ENCODE measurements at places on chromosomes 7 and 10.

GRCh38 chr10:19325581-19325980 is 277.0 kb downstream of the MALRD1 start:
- no peak for DNase-seq

GRCh38 chr7:116446212-116446855 is 53.2 kb upstream of the CAV2 start:
- no peak for DNase-seq

DNA sequence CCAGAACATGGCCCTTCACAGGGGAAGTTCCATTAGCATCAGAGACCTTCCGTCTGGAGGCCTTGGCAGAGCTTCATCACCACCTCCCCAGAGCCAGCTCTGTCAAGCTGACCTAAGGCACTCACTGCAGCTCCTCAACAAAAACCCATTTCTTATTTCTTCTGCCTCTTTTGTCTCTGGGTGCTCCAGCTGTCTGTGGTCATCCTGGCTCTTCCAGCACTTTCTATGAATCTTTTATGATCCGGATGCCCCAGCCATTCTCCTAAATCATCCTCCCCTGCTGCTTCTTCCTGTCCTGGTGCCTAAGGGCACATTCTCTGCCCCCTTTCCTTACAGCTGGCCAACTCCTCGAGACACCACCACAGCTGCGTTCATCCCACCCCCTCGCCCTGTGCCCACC is 171.7 kb upstream of the INSYN2A start:
- no peak for DNase-seq

GRCh38 chr7:6558837-6559236 is 7.6 kb upstream of the GRID2IP start:
- DNase-seq, result no peak

DNA sequence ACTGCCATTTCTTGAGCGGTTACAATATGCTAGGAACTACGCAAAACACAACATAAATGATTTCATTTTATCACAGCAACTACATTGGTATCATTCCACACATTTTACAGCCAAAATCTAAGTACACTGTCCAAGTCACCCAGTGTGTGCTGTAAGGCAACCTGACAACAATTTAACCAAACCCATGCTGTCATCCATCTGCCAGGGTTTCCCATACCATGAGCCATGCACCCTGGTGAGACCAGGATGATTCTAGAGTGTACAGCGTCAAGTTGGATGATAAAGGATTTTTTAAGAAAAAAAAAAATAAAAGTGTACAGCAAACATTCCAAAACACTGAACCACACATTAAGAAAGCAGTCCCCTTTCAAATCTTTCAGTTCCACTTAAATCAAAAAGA is 52.9 kb downstream of the PIK3AP1 start:
- no peak for DNase-seq

- DNase-seq, result no peak
Measured at GRCh38 chr10:125691160-125691981, 8.4 kb upstream of the TEX36 start.

DNA sequence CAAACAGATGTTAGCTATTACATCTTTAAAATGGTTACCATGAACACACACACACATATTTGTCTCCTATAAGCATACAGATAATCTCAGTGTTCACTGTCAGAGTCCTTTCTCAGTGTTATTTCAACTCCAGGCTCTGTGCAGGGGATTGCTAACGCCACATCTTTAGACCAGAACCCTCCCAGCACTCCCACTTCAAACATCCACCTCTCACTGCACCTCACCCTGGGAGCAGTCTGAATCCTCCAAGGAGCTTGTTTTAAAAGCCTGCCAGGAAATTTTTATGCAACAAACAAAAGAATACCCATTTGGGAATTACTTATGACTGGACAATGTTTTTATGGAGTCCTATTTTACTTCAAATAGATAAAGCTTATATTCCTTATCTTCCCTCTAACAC is 107.4 kb downstream of the PARD3 start:
- DNase-seq, result no peak

DNA sequence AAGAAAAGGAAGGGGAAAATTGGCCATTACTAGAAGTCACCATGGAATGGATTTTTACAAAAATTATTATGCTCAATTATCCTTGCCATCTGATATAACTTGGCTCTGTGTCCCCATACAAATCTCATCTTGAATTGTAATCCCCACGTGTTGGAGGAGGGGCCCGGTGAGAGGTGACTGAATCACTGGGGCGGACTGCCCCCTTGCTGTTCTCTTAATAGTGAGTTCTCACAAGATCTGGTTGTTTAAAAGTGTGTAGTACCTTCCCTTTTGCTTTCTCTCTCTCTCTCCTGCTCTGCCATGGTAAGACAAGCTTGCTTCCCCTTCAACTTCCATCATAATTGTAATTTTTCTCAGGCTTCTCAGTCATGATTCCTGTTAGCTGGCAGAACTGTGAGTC is 1023.6 kb downstream of the XPNPEP1 start:
- no peak for DNase-seq

DNA sequence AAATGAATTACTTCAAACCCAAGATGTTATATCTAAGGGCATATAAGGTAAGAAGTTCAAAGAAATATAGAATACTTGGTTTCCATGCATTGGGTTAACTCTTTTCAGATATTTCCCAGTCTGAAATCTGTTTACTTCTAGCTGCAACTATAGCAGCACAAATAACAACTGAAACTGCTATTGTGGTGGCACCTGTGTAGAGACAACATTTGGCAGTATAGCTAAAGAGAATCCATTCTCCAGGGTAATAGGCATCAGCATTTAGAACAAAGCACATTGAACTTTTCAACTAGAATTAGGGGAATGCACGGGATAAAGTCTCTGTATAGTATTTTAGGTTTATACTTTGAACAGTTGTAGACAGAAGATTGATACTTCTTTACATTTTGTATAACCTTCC is 19.7 kb upstream of the CALCR start:
- no peak for DNase-seq

DNA sequence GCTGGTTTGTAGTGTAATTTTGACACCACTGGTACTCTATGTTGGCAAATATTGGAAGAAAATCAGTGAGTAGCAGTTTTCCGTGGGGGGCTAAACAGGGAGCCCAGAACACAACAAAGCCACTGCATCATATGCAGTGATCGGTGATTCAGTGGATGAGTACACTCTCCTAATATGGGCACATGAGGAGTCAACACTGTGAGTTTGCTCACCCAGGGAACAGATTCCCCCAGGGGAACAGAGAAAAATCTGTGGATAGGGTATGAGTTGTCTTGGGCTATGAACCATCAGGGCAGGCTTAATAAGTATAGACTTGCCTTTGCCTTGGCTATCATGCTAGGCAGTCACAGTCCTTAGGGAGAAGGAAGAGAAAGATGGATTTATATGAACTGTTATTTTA is 227.7 kb upstream of the SEMA3E start:
- DNase-seq, result no peak

DNA sequence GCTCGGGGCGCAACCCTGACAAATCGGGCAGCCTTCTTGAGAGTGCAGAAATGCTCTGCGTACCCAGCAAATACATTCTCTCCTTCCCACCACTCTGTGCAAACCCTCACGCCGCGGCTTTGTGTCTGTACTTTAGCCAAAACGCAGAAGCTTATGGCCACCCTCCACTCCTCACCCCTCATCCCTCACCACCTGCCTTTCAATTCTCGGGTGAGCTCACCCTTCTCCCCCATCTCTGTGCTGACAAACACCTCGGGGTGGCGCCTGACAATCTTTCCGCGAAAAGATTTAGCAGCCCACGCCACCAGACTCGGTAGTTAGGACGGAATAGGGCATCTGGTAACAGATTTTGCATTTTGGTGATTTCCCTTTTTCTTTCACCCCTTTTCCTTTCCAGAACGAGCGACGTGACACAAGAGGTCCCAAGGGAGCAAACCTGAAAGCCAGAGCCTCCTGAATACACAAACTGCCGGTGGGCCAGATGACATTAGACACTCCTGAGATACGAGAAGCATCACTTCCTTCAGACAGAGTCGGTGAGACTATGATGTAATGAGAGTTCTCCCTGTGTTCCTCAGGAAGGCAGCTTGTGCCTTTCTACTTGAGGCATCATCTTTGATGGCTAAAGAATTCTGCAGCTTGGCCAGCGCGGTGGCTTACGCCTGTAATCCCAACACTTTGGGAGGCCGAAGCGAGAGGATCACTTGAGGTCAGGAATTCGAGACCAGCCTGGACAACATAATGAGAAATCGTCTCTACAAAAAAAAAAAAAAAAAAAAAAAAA is 671 bp upstream of the ATAD1 start:
- DNase-seq, result peak; percentile 55

DNA sequence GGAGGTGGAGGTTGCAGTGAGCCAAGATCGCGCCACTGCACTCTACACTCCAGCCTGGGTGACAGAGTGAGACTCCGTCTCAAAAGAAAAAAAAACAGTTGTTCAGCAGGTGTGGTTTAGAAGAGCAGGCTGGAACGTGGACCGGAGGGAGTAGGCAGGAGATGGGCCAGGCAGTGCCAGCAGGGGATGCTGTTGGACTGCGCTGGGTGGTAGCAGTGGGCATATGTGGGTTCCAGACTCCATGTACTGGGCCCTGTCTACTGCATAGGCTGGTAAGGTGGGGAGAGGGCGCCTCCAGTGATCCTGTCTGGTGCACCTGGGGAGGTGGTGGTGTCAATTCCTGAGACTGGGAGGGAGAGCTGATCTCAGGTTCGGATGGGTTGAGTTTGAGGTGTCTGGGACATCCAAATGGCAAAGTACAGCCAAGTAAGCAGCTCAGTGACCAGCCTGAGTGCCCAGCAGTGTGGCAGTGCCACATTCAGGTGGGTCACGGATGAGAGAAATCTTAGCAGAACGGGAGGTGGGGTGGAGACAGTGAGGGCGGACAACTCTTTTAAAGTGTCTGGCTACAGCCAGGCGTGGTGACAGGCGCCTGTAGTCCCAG is 25.9 kb downstream of the SFXN4 start:
- DNase-seq, result no peak

DNA sequence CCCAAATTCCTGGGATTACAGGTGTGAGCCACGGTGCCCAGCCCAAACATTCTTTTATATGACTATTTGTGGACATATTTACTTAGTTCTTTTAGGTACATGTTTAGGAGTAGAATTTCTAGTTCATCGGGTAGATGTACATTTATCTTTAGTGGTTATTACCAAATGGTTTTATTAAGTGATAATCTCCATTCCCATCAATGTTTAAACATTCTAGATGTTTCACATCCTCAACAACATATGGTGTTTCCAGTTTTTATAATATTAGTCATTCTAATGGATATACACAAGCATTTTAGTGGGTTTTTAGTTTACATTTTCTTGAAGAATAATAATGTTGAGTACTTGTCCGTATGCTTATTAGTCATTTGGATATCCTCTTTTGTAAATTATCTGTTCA is 131.7 kb downstream of the RTKN2 start:
- no peak for DNase-seq

DNA sequence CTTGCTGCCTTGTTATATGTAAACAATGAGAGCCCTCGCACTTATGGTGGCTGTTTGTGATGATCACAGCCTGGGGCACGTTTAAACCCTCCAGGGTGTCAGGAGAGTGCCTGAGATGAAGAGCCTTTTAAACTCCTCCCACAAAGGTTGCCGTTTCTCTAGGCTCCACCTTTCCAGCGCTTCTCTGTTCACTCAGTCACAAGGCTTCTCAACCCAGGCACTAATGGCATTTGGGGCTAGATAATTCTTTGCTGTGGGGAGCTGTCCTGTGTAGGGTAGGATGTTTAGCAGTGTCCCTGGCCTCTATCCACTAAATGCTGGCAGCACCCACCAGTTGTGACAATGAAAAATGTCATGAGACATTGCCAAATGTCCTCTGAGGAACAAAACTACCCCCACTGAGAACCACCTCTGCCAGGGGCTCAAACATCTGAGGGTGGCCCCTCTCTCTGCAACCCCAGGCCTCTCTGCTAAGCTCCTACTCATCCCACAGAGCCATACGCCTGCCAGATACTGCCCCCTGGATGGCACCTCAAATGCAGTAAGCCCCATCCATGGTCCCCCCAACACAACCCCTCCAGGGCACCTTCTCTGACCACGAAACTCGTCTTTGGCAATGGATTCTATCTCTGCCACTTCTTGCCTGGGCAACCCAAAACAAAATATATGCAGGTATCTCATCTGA is 144.3 kb upstream of the ZMIZ1 start:
- no peak for DNase-seq

DNA sequence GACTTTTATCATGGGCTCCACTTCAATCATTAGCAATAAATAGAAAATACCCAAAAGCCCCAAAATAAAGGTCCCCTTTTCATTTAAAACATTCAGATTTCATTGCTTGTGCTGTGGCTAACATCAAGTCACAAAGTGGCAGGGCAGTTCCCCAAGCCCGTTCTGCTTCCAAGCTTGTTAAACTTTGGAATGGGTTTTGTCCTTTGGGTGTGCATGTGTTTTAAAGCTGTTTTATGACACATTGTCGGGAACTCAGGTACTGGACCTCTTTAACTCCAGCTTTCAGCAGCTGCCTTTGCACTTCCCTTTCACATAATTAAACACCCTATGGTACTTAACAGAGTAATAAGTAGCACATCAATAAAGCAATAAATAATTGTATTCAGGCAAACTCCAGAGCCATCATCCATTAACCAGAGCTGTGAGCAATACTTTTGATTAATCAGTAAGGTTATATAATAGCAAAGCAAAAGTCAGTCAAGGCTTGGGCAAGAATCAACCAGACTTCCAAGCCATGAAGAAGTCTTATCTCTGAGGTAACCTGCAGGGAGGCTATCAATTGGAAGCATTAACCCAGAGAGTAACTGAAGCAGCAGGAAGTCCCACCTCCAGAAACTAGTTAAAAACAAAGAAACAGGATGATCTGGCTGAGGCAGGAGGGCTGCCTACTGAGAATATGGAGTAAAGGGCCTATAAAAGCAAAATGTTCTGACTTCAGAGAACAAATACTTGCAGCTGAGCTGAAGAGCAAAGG is 56.1 kb upstream of the ARID5B start:
- no peak for DNase-seq

GRCh38 chr10:108620821-108621534 is 1302.3 kb downstream of the XPNPEP1 start:
- no peak for DNase-seq

GRCh38 chr10:126905776-126906703 is 812 bp downstream of the DOCK1 start:
- DNase-seq, result no peak

DNA sequence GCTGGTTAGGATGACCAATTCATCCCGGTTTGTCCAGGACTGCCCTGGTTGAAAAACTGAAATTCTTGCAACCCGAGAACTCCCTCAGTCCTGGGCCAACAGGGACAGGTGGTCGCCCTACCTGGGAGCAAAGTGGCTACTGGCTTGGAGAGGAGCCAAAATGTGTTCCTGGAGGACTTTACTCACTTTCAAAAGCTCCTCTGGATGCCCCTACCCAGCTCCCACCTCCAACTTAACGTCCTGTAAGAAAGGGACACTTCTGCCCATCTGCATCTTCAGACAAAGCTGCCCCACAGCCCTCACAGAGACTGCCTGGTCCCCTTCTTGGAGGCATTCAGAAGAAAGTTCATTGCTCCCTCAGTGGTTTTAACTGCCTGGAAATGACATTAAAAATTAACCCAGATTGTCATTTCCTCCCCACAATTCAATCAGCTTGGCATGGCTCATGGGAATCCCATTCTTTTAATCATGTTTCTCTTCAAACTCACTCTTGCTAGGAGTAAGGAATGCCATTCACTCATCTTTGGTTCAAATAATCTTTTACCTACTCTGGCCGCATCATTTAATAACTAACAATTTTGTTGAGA is 24.0 kb upstream of the HSPA12A start:
- DNase-seq, result no peak

All from GM13977 (cell line).